Stimulated activated CD8-positive, alpha-beta memory T cell treated with anti-CD3 and anti-CD28 coated beads, Interleukin-12 subunit alpha, Interleukin-12 subunit beta, amount 100 ng/mL, for 1 hour (primary cell): ENCODE measurements at places on chromosomes 6 and 20.

- no peak for DNase-seq
Measured at GRCh38 chr6:9408402-9409117, 973.2 kb upstream of the SLC35B3 start.

DNA sequence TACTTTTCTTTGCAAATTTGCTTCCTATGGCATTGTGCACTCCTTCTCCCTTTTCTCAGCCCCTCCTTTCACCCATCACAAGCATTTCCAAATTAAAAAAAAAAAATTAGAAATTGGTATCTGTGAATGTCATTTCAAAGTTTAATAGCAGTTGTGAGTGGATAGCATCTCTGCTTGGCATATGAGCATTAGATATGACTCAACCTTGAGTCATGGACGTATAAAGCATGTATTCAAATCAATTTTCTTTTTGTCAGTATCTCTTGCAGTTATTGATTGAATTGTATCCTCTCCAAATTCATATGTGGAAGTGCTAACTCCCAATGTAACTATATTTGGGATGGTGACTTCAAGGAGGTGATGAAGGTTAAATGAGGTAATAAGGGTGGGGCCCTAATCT, 60.1 kb upstream of the MAP3K7 start:
- DNase-seq, result no peak

DNA sequence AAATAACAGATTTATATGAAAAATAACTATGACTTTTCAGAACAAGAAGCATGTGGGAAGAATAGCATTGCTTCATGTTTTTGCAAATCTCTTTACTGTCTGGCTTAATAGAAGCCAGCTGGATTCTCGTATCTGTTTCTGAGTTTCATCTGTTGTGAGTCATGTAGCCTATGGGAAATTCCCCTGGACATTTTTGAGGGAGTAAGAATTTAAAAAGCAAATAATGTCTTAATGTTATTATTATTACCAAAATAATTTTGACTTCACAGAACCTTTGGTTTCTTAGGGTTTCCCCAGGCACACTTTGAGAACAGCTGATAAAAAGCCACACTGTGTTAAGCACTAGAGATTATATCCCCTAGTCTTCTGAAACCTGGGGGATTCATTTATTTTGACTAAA, 75.8 kb downstream of the SYCP2L start:
- DNase-seq, result no peak

- no peak for DNase-seq
Measured at GRCh38 chr6:32166411-32167061, 2.1 kb downstream of the EGFL8 start.

- DNase-seq, result no peak
Measured at GRCh38 chr20:17889226-17889625, 79.4 kb downstream of the SNX5 start.

DNA sequence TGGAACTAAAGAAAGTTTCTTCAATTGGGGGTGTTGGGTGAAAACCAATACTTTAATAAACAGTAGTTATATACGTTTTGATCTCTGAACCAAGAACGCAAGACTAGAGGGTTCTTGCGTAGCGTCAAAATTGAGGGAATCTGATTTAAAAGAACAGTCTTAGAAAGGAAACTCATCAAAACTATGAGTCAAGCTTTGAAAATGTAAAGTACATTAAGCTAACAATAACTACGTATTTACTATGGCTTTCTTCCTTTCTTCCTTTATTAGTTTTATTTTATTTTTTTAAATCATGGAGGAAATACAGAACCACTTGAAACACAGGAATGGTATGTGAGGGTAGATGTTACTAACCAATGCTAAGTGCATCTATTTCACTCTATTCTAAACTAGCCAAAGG, 287.0 kb upstream of the RSPO3 start:
- no peak for DNase-seq
